ENCODE measurements at places on chromosomes 11 and 22.

- no peak for DNase-seq
Measured at GRCh38 chr11:39745401-39745800, 1714.1 kb downstream of the LRRC4C start.

GRCh38 chr11:37124384-37124783, 526.3 kb upstream of the RAG2 start:
- no peak for DNase-seq

DNA sequence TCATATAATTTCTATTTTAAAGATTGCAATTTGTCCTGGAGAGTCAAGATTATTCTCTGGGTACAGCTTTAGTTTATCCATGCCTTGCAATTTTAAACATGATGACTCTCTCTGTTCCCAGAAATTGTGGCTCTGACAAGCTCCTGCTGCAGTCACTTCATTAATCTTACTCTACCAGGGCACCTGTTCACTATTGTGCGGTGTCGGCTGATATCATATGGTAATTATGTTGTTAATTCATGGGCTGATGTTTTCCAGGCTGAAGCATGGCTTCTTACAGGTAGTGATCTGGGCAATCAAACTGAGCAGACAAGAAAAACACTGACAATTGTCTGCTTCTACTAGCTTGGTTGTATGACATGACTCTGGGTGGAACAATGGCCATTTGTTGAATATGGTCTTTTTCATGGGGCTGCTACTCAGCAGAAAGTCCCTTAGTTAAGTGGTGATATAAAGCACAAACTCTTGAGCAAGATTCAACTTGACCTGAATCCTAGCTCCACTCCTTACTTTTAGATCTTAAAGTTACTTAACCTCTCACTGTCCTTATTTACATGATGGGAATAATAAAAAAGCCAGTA, 230.7 kb downstream of the FAT3 start:
- DNase-seq: no peak

GRCh38 chr11:100810666-100811065, 123.6 kb downstream of the ARHGAP42 start:
- DNase-seq: no peak

DNA sequence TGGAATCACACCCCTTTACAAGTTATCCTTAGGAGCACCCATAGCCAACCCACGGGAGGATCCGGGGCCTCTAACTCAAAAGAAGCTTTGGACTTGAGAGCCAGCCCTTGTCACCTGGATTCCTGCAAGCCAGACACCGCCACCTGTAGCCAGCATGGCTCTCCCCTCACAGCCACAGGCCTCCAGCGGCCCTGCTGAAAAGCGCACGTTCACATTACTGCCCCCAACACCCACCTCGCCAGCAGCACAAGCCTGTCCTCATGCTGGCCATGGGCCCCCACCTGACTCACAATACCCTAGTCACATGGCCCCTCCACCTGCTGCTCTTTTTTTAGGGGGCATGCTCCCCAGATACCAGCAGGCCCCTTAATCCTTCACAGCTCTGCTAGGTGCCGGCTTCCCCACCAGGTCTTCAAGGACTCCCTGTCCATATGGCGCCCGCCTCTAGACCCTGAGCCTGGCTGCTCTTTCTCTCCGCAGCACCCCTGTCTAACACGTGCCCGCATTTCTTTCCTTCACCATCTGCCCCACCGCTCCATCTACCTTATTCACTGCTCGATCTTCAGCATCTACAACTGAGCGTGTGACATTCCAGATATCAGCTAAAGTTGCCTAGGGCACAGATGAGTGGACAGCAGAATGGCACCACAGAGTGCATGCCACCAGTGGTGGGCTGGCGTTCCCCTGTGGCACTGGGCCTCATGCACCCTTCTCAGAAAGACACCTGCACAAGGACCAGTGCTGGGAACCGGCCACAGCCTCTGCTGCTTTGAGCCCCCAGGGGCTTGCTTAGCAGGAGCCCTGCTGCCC, 6.6 kb downstream of the CARS1 start:
- DNase-seq: no peak

- DNase-seq: no peak
Measured at GRCh38 chr11:126426106-126426505, 70.6 kb downstream of the ST3GAL4 start.

DNA sequence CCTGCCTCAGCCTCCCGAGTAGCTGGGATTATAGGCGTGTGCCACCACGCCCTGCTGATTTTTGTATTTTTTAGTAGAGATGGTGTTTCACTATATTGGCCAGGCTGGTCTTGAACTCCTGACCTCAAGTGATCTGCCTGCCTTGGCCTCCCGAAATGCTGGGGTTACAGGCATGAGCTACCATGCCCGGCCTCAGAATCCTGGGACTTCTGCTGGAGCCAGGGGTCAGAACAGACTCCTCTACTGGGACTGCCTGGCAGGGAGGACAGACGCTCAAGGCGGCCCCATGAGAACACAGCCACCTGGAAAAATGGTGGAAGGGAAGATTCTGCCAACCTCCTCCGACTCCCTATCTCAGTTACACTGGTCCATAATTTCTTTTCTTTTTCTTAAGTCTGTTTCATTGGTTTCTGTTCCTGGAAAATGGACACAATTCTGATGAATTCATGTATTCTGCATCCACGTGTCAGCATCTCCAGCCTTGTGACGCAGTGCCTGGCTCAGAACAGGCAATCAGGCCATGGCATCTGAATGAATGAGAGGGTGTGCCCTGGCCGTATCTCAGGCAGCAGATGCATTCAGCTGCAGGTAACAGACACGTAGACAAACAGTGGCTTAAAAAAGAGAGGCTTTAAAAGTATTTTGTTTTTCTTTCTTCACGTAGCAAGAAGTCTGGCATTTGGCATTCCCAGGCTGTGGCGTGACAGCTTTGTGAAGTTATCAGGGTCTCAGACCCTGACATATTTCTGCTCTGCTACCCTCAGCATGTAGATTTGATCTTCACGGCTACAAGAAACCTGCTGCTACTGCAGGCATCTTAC, 4.8 kb downstream of the SMIM38 start:
- no peak for DNase-seq

- no peak for DNase-seq
Measured at GRCh38 chr11:41222236-41222635, 237.2 kb downstream of the LRRC4C start.

- DNase-seq: no peak
Measured at GRCh38 chr22:23608583-23608982, 23.5 kb downstream of the DRICH1 start.

- no peak for DNase-seq
Measured at GRCh38 chr11:19949606-19950005, 210.7 kb downstream of the DBX1 start.

DNA sequence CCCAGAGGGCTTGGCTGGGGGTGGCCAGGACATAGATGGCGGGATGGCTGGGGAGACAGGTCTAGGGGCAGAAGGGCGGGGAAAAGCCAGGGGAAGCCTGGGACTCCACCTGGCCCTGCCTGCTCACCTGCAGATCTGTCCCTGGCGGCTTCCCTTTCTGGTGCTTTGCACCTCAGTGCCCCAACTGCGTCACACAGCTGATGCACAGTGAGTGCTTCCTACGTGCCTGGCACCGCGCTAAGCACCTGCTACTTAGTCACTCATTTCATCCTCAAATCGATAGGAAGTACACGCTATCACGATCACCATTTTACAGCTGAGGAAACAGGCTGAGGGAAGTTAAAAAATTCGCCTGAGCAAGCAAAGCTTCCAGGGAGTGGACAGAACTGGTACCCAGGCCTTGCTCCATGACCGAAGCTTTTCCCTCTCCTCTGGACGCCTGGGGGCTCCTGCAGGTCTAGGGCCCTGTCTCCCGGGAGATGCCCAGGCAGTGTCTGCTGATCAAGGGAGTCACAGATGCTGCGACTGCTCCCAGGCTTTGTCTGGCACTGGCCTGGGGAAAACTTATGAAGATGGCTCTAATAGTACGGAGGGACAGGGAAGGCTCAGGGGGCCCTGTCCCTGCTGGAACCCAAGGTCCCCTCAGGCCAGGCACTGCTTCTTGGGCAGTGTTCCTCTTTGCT, 63.0 kb upstream of the TTLL12 start:
- DNase-seq: no peak

DNA sequence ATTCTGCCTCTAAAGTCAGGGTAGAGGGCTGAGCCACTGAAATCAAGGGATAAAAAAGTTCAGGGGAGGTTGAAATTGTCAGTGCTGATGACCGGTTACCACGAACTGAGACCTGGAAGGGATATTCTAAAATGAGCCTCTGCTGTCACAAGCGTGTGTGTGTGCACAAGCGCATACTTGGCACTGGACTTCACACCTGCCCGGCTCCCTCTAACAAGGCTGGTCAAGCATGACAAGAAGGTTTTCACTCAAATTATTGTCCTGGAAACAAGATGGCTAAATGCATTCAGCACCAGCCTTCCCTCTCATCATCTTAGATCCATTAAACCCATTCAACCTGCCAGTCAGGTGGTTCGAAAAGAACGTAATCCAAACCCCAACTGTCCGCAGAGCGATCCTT, 54.8 kb upstream of the CECR2 start:
- DNase-seq: no peak

GRCh38 chr22:20156611-20157429, 6.0 kb upstream of the CCDC188 start:
- peak; percentile 76 for DNase-seq

DNA sequence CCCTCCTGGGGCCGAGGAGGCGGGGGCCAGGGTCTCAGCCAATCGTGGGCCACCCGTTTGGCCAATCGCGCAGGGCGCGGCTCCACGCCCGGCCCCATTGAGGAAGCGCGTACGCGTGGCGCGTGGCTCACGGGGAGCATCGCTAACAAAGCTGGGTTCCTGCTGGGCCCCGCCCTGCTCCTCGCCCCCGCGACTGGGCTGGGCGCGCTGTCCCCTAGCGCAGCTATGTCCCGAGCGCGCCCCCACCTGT, 614 bp upstream of the ASCL2 start:
- no peak for DNase-seq

GRCh38 chr11:117823294-117823945, 1.1 kb downstream of the FXYD2 start:
- DNase-seq: no peak

DNA sequence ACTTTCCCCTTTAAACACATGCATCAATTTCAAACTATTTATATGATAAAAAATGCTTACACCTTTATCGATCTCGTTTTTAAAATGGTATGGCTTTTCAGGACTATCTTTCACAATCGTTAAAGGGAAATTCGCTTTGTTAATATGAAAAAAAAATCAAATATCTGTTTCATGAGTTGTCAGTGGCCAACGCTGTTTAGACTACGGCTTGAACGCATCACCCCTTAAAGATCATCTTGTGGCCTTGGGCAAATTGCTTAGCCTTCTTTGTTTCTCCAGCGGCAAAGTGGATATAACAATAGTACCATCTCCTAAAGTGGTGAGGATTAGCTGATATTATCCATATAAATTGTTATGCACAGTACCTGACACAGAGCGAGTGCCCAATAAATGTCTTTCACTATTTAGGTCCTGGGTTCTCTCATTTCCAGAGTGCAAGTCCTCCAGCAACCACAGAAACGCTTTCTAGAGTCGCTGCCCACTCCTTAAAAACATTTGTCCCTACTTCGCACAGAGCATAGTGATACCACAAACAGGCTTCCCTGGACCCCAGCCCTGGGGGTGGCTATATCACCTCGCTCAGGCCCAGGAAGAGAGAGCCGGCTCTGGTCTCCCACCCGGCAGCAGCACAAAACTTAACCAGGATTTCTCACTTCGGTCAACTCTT, 904 bp downstream of the SLC35F2 start:
- DNase-seq: no peak

- DNase-seq: no peak
Measured at GRCh38 chr11:77303328-77303727, 1.8 kb upstream of the GDPD4 start.

- DNase-seq: no peak
Measured at GRCh38 chr11:119912229-119912628, 183.2 kb upstream of the NECTIN1 start.

GRCh38 chr11:995752-996420, 40.6 kb downstream of the MUC6 start:
- DNase-seq: no peak

DNA sequence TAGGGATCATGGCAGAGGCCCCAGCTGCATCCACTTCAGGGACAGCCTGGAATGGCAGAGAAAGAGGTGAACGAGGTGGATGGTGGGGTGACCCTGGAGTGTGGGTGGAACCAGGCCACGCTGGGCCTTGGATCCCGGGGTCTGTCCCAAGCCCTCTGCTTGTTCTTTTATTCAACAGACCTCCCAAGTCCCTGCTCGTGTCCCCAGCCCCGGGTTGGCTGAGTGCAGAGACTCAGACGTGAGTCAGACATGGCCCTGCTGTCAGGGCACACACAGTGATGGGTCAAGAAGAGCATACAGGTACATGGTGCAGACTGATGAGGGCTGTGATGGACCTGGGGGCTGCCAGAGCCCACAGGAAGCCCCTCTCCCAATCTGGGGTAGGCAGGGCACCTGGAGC, 6.6 kb downstream of the ARHGAP8 start:
- DNase-seq: no peak

GRCh38 chr22:46352691-46353386, 17.3 kb downstream of the TRMU start:
- no peak for DNase-seq

- DNase-seq: no peak
Measured at GRCh38 chr11:9563196-9563730, 10.2 kb upstream of the WEE1 start.

GRCh38 chr11:67651976-67652781, 1.6 kb upstream of the ACY3 start:
- no peak for DNase-seq

DNA sequence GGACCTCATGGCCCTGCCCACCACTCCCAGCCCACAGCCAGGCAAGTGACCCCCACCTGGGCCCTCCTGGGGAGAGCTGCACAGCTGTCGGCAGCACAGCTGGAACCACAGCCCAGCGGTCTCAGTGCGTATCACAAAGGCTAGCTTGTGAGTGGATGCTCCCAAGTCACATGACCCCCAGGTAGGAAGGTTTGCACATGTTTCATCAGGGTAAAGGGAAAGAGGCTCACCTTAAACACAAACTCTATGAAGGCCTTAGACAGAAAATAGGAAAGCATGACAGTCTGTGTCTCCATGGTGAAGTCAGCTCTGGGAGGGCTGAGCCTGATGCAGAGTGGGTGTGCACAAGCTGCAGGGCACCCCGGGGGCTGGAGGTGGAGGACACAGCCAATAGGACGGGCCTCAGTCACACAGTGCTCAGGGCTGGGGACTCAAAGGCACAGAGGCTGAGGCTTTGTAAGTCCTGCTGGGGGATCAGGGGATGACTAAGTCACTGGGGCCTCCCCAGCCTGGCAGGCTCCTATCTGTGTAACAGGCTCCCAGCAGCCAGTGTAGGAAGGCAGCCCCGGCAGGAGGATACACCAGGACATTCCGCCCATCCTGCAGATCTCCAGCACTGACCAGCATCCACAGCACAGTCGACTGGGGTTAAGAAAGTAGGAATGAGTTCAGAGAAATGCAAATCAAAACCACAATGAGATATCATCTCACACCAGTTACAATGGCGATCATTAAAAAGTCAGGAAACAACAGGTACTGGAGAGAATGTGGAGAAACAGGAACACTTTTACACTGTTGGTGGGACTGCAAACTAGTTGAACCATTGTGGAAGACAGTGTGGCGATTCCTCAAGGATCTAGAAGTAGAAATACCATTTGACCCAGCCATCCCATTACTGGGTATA, 22.0 kb downstream of the CELSR1 start:
- DNase-seq: no peak
